NCI-H2029 (cell line): ENCODE measurements at places on chromosomes 3 and 15.

DNA sequence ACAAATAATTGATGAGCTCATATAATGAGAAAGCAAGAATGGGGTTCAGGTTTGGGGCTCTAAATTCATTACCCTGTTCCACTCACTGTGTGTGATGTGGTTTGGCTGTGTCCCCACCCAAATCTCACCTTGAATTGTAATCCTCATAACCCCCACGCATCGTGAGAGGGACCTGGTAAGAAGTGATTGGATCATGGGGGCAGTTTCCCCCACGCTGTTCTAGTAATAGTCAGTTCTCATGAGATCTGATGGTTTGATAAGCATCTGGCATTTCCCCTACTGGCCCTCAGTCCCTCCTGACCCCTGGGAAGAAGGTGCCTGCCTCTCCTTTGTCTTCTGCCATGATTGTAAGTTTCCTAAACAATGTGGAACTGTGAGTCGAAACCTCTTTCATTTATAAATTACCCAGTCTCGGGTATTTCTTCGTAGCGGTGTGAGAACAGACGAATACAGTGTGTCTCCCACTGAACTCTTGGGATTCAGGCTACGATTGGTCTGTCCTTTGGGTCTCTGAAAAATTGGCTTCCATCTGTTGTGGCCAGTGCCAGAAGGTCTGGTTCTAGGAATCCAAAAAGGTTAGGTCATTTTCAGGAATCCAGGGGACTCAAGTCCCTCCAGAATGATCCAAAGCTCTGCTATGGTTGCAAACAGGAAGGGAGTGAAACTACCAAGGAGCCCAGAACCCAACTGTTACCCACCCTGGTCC lies 87.7 kb downstream of the XXYLT1 start:
- no peak for DNase-seq

GRCh38 chr3:195150181-195151118 lies 120.5 kb downstream of the XXYLT1 start:
- peak; percentile 97 for DNase-seq

GRCh38 chr15:90901175-90902039 lies 1.7 kb upstream of the MAN2A2 start:
- DNase-seq: no peak

DNA sequence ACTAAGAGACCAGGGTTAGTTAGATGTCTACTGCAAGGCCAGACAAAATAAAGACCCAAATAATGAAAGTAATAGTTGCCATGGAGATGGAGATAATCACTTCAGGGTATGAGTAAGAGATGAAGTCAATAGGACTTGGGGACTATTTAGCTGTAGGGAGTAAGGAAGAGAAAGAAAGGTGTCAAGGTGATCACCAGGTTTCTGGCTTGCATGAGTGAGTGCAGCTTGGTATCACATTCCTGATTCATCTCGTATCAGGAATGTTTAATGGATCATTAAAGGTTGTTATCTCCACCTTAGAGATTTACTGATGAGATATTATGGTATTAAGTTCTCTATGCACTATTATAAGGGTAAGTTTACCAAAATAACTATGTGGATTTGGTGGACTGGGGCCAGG lies 357.4 kb upstream of the ATP11B start:
- no peak for DNase-seq

DNA sequence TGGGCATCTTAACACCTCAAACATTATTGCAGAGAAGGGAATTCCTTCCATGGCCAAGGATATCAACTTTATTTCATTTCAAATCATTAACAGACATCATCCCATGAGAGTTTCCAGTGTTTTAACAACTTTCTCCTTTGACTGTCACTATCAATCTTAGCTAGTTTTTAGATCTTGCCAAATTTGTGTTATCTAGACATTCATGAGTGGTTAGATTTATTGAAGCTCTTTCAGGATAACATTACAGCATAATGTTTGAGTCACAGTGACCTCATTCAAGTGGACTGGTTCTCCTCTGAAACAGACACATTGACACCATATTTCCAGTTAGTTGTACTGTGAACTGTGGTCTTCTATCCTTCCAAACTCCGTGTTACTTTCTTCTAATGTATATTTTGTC lies 8.6 kb upstream of the TNFAIP8L3 start:
- DNase-seq: no peak

GRCh38 chr3:79767905-79768267 lies at the start of gene ROBO1:
ROBO1 (minus strand) TSS chr3:79767998.
- DNase-seq: no peak

DNA sequence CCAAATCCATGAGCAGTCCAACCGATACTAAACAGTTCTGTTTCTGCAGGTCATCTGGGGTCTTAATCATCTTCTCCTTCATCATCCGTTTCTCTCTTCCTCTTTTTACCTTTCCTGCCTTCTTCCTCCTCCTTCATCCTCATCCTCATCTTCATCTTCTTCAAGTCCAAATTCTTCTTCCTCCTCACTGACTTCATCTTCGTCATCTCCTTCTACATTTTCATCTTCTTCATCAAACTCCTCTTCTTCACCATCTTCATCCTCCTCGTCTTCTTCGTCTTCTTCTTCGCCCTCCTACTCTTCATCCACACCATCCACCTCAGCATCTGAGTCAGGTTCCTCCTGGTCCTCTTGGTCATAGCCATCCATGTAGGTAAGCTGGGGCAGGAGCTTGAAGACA lies 14.2 kb upstream of the COMMD4 start:
- no peak for DNase-seq
